ENCODE measurements at places on chromosomes 7 and 10.

- no peak for DNase-seq
These were observed 605.4 kb downstream of the KCNMA1 start for GRCh38 chr10:77032188-77032570.

GRCh38 chr7:103993551-103993950 lies 4.1 kb upstream of the RELN start:
- DNase-seq: no peak

DNA sequence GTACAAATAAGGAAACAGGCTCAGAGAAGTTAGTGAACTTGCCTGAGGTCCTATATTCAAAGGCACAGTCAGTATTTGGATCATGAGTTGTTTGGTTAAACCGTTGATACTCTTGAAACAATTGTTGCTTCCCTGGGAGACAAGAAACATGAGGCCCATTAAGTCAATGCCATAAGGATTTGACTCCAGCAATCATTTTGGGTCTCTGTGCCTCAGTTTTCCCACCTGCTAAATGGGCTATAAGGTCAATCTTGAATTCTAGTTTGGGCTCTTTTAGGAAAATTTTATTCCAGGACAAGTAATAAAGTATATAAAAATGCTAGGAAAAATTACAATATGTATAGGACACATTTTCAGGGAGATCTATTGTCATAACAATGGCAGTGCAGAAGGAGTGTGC lies 202.1 kb downstream of the TMEM26 start:
- no peak for DNase-seq

DNA sequence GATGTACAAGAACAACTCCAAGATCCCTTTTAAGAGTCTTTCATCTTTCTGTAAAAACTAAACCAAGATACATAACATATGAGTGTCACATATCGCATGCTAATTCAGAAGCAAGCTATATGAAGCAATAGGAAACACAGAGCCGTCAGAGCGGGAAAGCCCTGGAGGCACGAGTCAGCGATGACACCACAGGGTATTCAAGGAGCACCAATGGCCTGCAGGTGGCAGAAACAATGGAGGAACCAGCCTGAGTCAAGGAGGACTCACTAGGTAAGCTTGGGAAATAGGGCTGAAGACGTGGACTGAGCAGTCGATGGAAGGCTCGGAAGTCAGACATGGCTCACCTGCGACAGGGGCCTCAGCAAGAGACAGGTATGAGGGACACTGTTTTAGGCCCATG lies 214.4 kb downstream of the FAM107B start:
- DNase-seq: peak; percentile 59

GRCh38 chr7:123539871-123540270 lies 5.5 kb upstream of the IQUB start:
- no peak for DNase-seq

DNA sequence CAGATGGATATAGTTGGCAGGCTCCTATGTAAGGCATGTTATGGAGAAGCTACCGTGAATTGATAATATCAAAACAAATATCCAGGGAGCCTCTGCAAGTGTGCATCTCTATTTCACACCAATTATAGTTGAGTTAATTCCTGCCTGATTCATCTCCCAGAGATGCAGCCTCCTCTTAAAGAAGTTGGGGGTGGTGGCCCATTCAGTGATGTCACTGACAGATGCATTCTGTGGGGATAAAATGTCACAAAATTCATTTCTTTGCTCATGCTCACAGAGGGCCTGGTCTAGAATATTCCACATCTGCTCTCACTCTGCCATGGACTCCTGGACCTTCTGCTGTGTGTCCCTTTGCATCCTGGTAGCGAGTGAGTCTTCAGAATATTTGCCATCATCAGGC lies 189.1 kb upstream of the PRSS1 start:
- DNase-seq: no peak

- no peak for DNase-seq
These were observed 27.0 kb downstream of the MCMBP start for GRCh38 chr10:119845656-119846055.

DNA sequence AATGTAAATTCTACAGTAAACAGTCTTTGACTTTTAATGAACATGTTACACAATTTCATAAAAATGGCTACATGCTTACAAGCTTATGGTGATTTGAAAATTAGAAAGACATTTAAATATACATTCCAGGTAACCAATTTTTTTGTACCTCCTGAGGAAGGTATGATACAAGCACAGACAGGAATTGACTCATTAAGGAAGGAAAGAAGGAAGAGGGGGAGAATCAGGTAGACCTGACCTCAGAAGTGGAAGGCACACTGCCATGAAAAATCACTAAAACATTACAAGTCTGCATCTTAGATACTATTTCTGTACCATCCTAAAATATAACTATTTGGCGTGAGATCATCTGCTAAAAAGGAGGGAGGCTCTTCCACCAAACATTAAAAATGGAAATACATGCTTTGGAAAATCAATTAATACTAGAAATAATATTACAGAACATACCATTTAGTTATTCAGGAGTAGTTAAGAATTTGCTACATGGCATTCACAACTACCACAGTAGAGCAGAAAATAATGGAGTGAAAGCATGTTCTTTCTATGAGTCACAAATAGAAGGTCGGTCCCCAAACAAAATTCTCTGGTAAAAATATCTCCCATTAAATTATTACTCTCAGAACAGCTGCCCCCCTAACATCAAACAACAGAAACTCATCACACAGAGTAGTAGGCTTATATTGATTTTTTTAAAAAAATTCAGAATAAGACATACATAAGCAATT lies 15.2 kb downstream of the RAB11FIP2 start:
- peak; percentile 44 for DNase-seq

- no peak for DNase-seq
These were observed 1.6 kb downstream of the VIM start for GRCh38 chr10:17229717-17229966.

Measured in NCI-H69 (cell line).